Fibroblast of skin of right biceps (primary cell): ENCODE measurements at places on chromosomes 11 and 22.

DNA sequence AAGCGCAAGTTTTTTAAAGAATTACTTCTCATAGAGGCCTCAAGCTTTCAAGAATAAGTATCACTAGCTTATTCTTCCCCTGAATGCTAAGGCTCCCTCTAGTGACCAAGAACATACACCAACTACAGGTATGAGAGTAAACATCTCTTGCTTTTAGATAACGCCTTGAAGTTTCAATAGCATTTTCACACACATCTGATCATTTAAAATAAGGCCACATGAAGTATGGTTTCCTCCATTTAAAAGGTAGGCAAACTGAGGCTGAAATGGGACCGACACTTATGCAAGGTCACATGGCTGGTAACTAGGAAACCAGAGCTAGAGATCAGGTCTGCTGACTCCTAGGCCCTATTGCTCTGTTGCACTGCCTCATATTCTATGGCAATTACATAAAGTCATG, 66.5 kb downstream of the CCDC34 start:
- DNase-seq, result peak; percentile 77

GRCh38 chr22:49600468-49600867, 227.2 kb downstream of the BRD1 start:
- DNase-seq, result no peak

- DNase-seq, result no peak
Observed at GRCh38 chr11:44188643-44189042, 93.2 kb downstream of the EXT2 start.

DNA sequence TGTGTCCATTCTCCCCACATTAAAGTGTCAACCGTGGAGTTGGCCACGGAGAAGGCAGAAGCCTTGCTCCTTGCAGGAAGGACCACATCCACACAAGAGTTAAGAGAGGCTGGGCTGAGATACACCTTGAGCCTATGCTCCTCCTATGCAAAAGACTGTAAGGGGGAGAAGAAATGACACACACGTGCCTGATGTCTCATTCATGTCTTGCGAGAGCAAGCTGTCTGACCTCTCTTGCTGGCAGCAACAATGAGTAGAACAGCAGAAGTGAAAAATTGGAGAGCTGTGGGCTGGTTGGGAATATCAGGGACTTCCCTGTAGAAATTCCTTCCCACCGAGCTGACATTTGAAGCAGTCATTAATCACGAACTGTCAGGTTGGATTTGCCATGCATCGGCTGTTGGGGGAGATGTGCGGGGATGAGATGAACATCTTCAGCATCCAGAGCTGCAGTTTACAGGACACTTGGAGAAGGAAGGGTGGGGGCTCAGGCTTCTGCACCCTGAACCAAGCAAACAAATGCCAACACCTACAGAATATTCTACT, 139.3 kb downstream of the MYO18B start:
- no peak for DNase-seq

DNA sequence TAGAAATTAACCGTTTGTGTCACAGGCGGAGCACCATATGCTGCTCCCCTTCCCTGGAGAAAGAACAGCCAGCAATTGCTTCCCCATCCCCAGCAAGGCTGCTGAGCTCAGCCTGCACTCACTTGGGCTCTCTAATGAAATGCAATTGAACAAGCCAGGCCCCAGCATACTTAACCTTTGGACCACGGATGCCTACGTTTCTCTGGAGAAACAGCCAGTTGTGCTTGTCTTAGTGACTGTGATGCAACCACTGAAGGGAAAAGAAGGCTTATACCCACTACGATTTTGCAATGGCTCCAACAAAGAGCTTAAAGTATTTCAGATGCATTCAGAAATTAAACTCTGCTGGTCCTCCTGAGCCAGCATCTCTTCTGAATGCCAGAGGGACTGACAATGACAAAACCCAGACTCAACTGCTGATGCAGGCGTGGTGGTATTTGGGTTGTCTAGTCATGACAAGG, 51.3 kb upstream of the SESN3 start:
- no peak for DNase-seq

GRCh38 chr11:86067009-86067850, 1.7 kb downstream of the PICALM start:
- no peak for DNase-seq

GRCh38 chr11:113532697-113533424, 57.7 kb upstream of the DRD2 start:
- DNase-seq, result peak; percentile 68

- DNase-seq, result peak; percentile 88
Observed at GRCh38 chr22:32801537-32802236, at the start of gene TIMP3. Gene TIMP3 (plus strand): TSS chr22:32801705. CDS start chr22:32802002, 297 bp downstream.

DNA sequence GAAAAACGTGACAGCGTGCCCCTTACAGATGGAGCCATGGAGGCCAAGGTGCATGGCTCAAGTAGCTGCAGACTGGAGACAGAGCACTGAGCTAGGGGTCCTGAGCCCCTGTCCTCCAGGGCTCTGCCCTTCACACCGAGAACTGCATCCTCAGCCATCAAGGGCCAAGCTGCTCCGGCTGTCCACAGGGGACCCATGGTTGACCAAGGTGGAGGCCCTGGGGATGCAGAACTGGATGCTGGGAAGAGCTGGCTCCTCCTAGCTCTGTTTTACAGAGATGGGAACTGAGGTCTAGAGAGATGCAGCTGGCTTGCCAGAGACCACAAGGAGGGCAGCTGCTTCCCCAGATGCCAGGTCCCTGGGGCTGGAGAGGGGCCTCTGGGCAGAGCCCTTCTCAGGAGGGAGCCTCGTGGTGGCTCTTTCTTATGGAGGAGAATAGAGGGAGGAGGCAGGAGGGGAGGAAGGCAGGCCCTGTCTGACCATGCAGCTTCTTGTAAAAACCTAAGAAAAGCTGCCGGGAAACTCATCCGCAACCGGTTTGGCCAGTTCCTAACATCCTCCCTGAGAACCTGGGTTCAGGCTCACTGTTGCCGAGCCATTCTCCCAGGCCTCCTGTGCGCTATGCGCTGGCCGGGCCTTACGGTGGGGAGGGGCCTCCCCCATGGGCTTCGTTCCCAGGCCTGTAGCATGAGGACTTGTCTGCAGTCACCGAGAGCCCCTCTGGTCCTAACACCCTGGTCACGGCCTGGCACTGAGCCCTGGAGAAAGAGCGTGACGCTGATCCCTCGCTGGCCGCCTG, 80.6 kb downstream of the WNT7B start:
- DNase-seq, result no peak

DNA sequence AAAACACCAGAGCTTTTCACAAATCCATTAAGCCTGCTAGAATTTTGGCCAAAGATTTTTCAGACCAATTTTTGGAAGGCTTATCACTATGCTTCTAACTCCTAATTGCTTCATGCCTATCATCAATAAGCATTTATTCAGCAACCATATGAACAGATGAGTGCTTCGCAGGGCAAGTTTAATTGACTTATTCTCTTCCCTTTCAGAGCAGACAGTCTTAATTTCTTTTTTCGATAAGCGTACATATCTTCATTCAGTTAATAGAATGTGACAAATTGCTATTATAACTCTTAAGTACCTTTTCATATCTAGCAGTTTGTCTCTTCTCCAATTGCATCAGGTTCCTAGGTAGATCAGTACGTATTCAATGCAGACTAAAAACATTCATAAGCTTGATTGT, 298.4 kb upstream of the ANO5 start:
- DNase-seq, result no peak

GRCh38 chr22:27534720-27535125, 266.8 kb downstream of the MN1 start:
- DNase-seq, result peak; percentile 96

GRCh38 chr22:20292673-20293232, 24.6 kb upstream of the RTN4R start:
- no peak for DNase-seq

DNA sequence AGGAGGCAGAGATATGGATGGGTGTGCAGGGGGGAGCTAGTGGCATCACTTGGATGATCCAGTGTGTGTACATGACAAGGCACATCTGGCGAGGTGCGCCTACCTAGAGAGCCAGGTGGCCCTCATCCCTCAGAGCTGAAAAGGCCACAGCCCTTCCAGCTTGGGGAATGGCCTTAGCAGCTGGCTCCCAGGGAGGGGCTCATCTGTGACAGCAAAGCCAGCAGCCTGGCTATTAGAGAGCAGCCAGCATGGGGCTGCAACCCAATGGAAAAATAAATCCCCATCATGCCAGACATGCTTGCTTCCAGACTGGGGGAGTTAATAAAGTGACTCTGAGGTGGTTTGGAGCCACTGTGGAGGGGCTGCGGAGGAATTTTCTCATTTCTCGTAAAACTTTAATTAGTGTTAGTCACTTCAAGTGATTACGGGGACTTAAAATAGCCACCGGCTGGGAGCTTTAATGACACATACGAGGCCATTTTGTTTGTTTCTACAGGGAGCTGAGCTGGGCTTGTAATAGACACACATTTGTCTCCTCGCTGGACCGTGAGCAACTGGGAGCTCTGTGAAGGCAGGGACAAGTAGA, 111.2 kb upstream of the ALX4 start:
- no peak for DNase-seq

- DNase-seq, result no peak
Observed at GRCh38 chr11:99320769-99321290, 300.1 kb downstream of the CNTN5 start.

DNA sequence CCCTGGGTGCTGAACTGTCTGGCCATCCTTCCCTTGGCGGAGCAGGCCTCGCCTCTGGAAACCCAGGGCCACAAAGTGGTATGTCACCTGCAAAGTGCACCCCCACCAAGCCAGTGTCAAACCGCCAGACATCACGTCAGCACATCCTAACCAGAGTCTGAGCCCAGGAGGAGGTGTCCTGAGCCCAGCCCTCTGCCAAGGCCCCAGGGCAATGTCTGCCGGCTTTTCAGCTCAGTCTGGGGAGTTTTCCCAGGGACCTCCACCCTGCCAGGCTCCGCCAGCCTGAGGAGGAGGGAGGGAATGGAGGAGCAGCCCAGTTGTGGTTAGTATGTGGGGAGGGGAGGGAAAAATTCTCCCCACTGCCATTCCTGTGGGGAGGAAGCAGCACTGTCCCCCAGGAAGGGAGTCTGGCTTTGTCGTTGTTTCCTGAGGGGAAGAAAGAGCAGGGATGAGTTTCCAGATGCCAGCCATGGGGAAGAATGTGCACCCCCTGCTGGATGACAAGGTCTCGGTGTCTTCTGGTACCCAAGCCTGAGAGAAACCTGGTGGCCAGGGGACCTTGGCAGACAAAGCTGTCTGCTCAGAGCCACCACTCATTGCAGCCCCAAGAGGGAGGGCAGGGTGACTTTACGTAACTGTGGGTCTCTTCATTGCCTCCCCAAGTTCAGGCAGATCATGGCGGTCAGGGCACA, 81.4 kb upstream of the CD82 start:
- DNase-seq, result peak; percentile 21

GRCh38 chr11:27248576-27249509, 114.2 kb downstream of the CCDC34 start:
- peak; percentile 80 for DNase-seq

- DNase-seq, result peak; percentile 86
Observed at GRCh38 chr11:28767574-28767973, 659.4 kb downstream of the METTL15 start.

GRCh38 chr11:116911976-116912734, 74.7 kb upstream of the APOA1 start:
- DNase-seq, result peak; percentile 38

- DNase-seq, result peak; percentile 21
Observed at GRCh38 chr22:22855617-22856308, 31.9 kb upstream of the IGLL5 start.

- DNase-seq, result no peak
Observed at GRCh38 chr11:134032501-134033091, 36.3 kb upstream of the JAM3 start.

- peak; percentile 11 for DNase-seq
Observed at GRCh38 chr22:38862375-38863329, 9.4 kb downstream of the CBX6 start.

DNA sequence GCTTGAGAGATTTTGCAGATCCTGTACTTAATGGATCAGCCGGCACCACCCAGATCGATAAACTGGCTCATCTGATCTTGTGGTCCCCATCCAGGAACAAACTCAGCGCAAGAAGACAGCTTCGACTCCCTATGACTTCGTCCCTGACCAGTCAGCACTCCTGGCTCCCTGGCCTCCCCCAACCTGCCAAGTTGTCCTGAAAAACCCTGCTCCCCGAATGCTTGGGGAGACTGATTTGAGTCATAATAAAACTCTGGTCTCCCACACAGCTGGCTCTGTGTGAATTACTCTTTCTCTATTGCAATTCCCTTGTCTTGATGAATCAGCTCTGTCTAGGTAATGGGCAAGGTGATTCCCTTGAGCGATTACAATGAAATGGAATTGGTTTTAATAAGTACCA, 29.5 kb downstream of the OR2AG2 start:
- DNase-seq, result no peak
